ENCODE measurements at places on chromosomes 5 and 9.
A peak's percentile ranks its signal among the peaks of the same experiment; 100 is the strongest.

DNA sequence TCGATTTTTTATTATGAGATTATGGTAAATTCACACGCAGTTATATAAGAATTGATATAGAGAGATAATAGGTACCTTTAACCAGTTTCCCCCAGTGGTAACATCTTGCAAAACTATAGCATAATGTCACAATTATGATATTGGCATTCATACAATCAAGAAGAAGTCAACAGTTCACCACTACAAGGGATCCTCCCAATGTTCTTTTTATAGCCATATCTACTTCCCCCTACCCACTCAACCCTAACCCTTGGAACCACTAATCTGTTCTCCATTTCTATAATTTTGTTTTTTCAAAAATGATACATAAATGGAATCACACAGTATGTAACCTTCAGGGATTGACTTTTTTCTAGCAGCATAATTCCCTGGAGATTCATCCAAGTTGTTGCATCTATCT is 9.8 kb downstream of the ACTL7B start:
- no peak for DNase-seq

- no peak for DNase-seq
Observed at GRCh38 chr5:105872569-105873270, 1798.0 kb downstream of the EFNA5 start.

DNA sequence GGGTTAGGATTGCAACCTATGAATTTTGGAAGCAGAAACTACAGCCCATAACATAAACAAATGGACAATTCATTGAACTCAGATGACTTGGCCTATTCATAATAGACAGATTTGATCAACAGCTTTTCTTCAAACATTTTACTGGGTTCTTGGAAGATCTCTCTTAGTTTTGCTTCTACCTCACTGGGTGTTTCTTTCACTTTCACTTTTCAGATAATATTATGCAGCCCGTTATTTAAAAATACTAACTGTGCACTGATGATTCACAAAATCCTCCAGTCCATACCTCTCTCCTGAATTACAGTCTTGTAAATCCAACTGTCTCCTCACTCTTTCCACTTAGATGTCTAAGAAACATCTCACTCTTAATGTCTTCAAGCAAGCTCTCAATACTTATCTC is 183.5 kb upstream of the IRX1 start:
- no peak for DNase-seq

- no peak for DNase-seq
Observed at GRCh38 chr5:180755601-180756000, 15.7 kb upstream of the OR2Y1 start.

DNA sequence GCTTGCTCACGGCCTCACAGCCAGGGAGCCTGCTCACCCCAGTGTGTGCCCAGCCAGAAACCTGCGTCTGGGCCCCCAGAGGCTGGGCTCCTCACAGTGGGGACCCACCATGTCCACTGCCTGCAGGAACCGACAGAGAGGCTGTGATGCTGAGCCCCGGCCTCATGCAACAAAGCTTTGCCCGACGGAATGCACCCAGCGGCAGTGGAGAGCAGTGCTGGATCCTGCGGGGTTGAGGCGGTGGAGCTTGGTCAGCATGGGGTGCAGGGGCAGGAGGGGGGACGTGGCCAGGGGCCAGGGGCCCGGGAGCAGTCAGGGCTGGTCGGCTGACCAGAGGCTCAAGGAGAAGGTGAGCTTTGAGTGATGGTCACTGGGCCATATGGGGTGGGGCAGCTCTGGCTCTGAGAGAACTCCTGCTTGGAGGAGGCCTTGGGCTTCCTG is 7.7 kb upstream of the CEP72 start:
- DNase-seq: no peak

- DNase-seq: no peak
Observed at GRCh38 chr5:79416499-79416898, 97.4 kb downstream of the HOMER1 start.

DNA sequence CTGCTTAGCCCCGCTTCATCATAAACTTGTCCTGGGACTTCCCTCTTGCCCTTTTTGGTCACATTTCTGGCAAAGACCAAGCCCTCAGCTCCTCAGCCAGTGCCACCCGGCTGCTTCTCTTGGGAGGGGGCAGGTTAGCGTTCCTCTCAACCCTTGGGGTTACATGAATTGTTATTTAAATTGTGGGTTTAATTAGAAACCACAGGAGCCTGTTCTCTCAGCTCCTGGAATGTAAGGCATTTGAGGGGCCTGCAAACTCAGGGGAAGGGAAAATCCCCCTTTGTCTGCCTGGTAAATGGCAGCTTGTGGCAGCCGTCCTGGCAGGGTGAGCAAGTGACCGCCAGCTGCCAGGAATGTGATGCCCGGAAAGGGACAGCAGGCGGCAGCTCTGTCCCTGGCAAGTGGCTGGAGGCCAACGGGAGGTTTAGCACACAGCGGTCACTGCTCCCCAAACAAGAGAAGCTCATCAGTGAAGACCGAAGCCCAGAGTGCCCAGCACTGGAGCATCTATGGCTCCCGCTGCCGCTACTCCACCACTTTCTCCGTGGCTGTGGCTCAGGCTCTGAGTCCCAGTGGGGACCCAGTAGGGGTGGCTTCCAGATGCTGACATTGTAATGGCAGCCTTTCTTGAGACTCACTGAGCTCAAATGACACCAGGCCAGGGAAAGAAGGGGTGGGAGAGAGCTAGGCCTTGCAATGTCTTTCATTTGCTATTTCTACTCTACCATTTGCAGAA is 51.7 kb downstream of the SHB start:
- DNase-seq: no peak

DNA sequence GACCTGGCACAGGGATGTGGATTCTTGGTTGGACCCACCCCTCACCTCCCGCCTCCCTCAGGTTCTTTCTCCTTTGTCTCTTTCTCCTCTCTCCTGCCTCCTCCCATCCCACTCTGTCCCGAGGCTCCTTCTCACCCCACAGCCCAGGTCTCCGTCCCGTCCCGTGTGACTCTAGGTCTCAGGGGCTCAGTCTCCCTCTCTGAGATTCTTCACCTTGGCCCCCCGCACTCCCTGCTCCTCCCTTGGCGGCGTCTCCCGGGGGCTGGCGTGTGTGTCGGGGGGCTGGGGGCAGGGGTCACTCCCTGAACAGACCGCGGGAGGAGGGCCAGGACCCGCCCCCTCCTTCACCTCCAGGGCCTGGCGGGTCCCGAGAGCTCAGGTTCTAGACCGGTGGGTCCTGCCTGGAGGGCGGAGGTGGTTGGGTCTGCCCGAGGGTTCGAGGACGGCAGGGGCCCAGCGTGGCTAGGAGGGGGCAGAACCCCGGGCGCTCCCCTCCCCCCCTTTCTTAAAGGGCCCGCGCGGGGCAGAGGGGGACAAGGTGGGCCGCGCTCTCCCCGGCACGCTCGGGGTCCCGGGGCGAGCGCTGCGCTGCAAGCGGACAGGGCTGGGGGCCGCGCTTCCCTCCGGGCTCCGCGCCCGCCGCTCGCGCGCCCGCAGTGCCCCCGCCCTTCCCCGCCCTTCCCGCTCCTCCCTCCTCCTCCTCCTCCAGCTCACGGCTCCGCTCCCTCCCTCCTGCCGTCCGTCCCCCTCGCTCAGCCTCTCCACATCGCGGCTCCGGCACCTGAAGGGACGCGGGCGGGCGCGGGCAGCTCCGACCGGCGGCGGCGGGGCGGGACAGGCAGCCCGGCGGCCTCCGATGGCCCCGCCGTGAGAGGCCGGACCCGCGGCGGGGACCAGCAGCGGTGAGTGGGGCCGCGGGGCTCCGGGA is at the start of gene PSD2:
TSS of gene PSD2 (plus strand) at position 735 of the 928 bp plus-strand sequence. CDS start 13,633 bp downstream, outside the sequence.
- DNase-seq: no peak

- no peak for DNase-seq
Observed at GRCh38 chr5:111582993-111583601, 70.8 kb upstream of the STARD4 start.

DNA sequence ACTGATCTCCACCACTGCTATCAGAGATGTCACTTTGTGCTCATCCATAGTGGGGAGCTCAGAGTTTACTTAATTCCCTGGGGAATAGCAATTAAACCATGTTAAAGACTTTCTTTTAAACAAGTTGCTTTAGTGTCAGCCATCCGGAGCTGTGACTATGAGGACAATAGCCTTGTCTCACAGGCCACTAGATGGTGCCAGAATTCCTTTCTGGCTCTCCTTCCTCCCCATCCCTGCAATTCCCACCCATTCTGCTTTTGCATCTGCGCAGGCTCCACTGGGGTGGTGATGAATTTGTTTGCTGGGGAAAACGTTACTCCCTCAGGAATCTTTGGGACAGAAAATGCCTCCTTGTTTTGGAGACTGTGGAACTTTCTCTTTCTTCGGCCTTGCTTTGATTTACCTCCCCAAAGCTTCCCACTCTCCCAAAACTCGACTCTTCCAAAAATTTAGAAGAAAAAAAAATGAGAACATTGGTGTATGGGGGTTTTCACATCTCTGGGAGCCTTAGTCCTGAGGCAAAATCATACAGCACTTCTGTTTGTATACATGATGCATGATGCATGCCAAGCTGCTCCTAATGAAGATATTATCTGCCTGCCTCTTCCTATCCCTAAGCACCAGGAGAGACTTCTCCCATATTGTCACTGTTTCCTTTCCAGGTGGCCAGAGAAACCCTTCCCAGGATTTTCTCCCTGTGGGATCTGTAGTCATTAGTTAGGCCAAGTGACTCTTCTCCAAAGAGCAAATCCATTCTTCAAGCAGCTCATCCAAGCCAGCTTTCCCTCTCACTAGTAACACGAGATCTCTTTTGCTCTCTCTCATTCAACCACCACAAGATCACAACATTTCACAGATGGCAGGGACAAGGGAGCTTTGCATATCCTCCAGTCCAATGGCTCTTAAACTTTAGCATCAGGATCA is 466.1 kb downstream of the TLR4 start:
- DNase-seq: peak; percentile 8

DNA sequence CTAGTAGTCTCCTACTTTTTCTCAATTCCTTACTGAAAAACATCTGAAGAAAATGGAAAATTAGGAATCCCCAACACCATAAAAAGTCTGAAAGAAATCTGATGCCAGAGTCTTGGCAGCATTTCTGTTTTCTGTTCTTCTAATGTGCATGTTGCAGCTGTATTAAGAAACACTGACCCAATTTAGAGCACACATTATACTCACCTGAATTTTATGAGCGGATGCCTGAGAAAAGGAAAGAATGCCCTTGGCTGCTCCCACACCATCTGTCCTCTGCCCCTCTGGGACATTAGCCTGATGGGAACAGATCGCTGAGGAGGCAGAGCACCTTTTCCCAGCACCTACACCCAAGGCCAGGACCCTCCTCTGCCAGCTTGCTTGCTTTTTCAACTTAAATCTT is 14.1 kb upstream of the ANP32B start:
- DNase-seq: no peak

- DNase-seq: no peak
Observed at GRCh38 chr5:167332309-167332708, 959.1 kb upstream of the WWC1 start.

GRCh38 chr5:1745796-1746370 is 53.8 kb downstream of the MRPL36 start:
- DNase-seq: no peak

GRCh38 chr5:87127956-87128687 is 139.6 kb upstream of the RASA1 start:
- no peak for DNase-seq

DNA sequence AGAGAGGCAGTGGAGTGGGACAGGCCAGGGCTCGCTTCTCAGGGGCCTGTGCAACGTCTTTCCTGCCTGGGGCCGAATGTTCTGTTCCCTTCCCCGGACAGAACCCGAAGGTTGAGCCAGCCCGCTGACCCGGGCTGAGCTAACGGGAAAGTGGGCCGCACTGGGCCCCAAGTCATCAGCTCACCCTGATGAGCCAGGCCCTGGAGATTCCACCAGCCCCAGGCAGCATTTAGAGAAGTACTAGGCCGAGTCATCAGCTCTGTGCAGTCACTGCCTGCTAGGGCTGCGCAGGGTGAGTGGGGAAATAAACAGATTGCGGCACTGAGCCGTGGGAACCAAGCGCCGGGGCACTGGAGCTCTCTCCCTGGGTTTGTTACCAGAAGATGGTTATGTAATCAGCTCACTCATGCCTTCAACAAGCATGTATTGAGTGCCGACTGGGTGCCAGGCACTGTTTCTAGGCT is 29.1 kb upstream of the DUSP1 start:
- no peak for DNase-seq

- no peak for DNase-seq
Observed at GRCh38 chr5:142421228-142421617, 96.4 kb upstream of the SPRY4 start.

- DNase-seq: no peak
Observed at GRCh38 chr9:26744191-26744965, 148.2 kb downstream of the CAAP1 start.

- DNase-seq: no peak
Observed at GRCh38 chr9:5951686-5952211, 61.1 kb downstream of the MLANA start.

GRCh38 chr9:133601746-133602145 is 7.4 kb downstream of the FAM163B start:
- DNase-seq: no peak

DNA sequence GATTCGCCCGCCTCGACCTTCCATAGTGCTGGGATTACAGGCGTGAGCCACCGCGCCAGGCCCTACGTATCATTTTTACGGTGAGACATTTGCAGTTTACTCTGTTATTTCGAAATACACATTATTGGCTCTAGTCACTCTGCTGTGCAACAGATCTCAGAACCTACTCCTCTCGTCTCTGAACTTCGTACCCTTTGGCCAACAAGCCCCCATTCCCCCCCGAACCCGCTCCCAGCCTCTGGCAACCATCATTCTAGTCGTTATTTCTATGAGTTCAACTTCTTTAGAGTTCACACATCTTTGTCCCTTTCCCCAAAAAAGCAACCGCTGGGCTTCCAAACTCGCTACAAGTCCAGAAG is 735 bp downstream of the PTGR1 start:
- no peak for DNase-seq

DNA sequence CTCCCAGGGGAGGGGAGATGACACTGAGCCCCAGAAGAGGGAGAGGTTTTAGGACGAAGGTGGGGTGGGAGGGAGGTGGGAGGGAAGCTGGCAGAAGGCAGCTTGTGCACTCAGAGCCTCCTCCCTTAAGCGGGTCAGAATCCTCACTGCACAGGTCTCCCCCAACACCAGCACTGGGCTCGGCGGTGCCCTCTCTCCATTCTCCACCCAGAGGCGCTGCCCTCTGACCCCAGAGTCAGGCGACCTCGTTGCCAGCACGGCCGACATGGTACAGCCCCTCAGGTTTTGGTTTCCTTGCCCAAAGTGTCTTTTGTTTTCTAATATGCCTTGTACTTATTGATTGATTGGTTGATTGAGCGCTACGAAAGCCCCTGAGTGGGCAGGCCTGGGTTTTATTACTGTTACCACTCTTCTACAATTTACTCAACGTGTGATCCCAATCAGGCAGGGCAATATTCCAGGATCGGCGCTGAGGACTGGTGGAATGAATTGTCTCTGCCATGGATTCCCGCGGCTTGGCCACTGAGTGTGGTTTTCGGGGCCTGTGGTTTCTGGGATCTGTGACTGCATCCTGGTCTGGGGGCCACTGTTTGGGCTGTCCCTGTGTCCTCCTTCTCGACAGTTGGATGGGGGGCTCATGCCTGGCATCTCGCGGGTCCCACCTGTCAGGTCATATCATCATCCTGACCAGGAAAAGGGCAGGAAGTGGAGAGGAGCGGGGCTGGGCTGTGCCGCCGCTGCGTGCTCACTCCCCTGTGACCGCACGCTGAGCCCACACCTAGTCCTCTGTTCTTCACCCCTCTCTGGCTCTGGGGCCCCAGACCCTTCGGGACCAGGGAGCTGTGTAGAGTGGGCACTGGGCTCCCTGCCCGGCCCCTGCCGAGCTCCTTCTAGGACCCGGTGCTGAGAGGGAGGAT is 9.6 kb upstream of the FCN2 start:
- no peak for DNase-seq

Data from GOT3 (cell line).